Panc1 (cell line): ENCODE measurements at places on chromosomes 5 and 9. TPM values are rescaled to one million over a fixed set of nuclear protein-coding genes. Genes with fewer than 3 reads are reported as not detected.

- no peak overlapping the region for H3K4me3 ChIP-seq
- no peaks in the 10 kb centered on the region for H3K27me3 ChIP-seq
- no peak overlapping the region for H3K27ac ChIP-seq
- DNase-seq: no peak
Observed at GRCh38 chr9:114250235-114250568, 72.7 kb upstream of the ORM1 start.

- H3K4me3 ChIP-seq: no peak overlapping the region
- peaks cover 6% of the 10 kb centered on the region; the same call in 1 of the 2 replicates for H3K27me3 ChIP-seq
- H3K4me1 ChIP-seq: no peaks in the 10 kb centered on the region
- H3K27ac ChIP-seq: no peak overlapping the region
Observed at GRCh38 chr5:178490935-178491652, 99.1 kb downstream of the COL23A1 start.

DNA sequence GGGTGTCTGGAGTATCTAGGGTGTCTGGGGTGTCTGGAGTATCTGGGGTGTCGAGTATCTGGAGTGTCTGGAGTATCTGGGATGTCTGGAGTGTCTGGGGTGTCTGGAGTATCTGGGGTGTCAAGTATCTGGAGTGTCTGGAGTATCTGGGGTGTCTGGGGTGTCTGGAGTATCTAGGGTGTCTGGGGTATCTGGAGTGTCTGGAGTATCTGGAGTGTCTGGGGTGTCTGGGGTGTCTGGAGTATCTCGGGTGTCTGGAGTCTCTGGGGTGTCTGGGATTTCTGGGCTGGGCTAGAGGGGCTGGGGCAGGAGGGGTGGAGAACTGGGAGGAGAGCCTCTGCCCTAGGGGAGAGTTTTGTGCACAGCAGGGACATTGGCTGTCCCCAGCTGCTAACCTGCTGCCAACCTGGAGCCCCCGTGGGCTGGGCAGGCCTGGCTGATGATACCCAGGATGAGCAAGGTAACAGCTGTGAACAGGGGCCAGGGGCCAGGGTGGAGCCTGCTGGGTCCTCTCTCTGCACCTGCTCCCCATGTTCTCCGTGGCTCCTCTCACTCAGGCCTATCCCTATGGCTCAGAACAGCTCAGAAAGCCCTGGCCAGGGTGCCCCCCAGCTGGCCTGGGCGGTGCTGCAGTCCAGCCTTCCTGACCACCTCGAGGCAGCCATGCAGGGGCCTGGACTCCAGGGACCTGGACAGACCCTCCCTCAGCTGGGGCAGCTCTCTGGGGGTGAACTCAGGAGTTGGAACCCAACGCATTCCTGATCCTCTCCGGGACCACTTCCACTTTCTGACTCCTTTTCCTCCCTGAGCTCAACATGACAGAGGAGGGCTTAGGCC is 29.9 kb downstream of the LHX3 start:
- no peak overlapping the region for H3K27ac ChIP-seq
- no peak overlapping the region for H3K4me3 ChIP-seq
- DNase-seq: no peak
- no peaks in the 10 kb centered on the region; the same call in none of the 2 replicates for H3K4me1 ChIP-seq
- H3K27me3 ChIP-seq: no peaks in the 10 kb centered on the region

- no peaks in the 10 kb centered on the region for H3K36me3 ChIP-seq
- DNase-seq: no peak
- no peak overlapping the region for H3K4me3 ChIP-seq
- no peaks in the 10 kb centered on the region for H3K4me1 ChIP-seq
- no peak overlapping the region for H3K27ac ChIP-seq
- H3K27me3 ChIP-seq: no peaks in the 10 kb centered on the region
Observed at GRCh38 chr9:37302277-37302676, 120.2 kb upstream of the GRHPR start.

GRCh38 chr9:90775657-90776056 is 26.0 kb upstream of the SYK start:
- H3K27me3 ChIP-seq: no peaks in the 10 kb centered on the region
- no peaks in the 10 kb centered on the region for H3K4me1 ChIP-seq
- no peak overlapping the region for H3K27ac ChIP-seq
- no peaks in the 10 kb centered on the region for H3K36me3 ChIP-seq
- no peak for DNase-seq
- no peak overlapping the region for H3K4me3 ChIP-seq

- H3K27ac ChIP-seq: no peak overlapping the region
- no peaks in the 10 kb centered on the region for H3K4me1 ChIP-seq
- no peaks in the 10 kb centered on the region for H3K36me3 ChIP-seq
- no peak overlapping the region for H3K4me3 ChIP-seq
- peak; percentile 33 for DNase-seq
Observed at GRCh38 chr5:36507332-36507952, 99.0 kb upstream of the SLC1A3 start.

- no peaks in the 10 kb centered on the region for H3K27me3 ChIP-seq
- H3K27ac ChIP-seq: no peak overlapping the region
- DNase-seq: peak; percentile 18
- H3K36me3 ChIP-seq: no peaks in the 10 kb centered on the region
Observed at GRCh38 chr5:108148715-108149139, 233.2 kb downstream of the FBXL17 start.

GRCh38 chr5:9505225-9505624 is 40.6 kb downstream of the SEMA5A start:
- H3K27me3 ChIP-seq: no peaks in the 10 kb centered on the region
- no peaks in the 10 kb centered on the region for H3K4me1 ChIP-seq
- no peak for DNase-seq
- H3K4me3 ChIP-seq: no peak overlapping the region
- no peaks in the 10 kb centered on the region for H3K36me3 ChIP-seq

DNA sequence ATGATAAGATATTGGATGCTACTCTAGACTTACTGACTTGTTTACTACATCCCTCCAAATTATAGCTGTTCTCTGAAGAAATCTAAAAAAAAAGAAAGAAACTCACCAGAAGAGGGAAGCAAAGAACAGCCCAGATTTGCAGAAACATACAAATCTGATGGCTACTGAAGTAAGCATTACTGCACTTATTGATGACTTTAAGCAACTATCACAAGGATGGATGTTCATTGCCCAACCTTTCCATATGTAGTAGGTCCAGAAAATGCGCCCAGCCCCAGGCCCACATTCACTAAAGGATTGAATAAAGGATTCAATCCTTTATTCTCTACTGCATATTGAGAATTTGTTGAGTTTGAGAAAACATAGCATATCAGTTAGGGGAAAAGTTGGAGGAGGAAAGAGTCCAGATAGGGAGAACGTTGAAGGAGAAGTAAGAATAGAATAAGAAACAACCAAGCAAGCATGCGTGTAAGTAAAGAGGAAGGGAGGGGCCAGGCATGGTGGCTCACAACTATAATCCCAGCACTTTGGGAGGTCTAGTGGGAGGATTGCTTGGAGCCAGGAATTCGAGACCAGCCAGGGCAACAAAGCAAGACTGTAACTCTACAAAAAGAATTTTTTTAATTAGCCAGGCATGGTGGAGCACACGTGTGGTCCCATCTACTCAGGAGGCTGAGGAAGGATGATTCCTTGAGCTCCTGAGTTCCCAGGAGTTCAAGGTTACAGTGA is 33.8 kb upstream of the DTWD2 start:
- no peaks in the 10 kb centered on the region for H3K36me3 ChIP-seq
- no peaks in the 10 kb centered on the region for H3K27me3 ChIP-seq
- H3K4me1 ChIP-seq: no peaks in the 10 kb centered on the region
- H3K4me3 ChIP-seq: no peak overlapping the region
- DNase-seq: peak; percentile 30

GRCh38 chr9:121876658-121877271 is 216.3 kb downstream of the TTLL11 start:
- H3K36me3 ChIP-seq: no peaks in the 10 kb centered on the region
- no peak overlapping the region for H3K4me3 ChIP-seq
- no peaks in the 10 kb centered on the region for H3K4me1 ChIP-seq
- no peaks in the 10 kb centered on the region for H3K27me3 ChIP-seq
- no peak for DNase-seq

- no peak for DNase-seq
- no peak overlapping the region for H3K4me3 ChIP-seq
- no peak overlapping the region for H3K27ac ChIP-seq
- no peaks in the 10 kb centered on the region for H3K27me3 ChIP-seq
- no peaks in the 10 kb centered on the region for H3K4me1 ChIP-seq
- no peaks in the 10 kb centered on the region for H3K36me3 ChIP-seq
Observed at GRCh38 chr5:56152437-56152836, 80.7 kb downstream of the ANKRD55 start.

DNA sequence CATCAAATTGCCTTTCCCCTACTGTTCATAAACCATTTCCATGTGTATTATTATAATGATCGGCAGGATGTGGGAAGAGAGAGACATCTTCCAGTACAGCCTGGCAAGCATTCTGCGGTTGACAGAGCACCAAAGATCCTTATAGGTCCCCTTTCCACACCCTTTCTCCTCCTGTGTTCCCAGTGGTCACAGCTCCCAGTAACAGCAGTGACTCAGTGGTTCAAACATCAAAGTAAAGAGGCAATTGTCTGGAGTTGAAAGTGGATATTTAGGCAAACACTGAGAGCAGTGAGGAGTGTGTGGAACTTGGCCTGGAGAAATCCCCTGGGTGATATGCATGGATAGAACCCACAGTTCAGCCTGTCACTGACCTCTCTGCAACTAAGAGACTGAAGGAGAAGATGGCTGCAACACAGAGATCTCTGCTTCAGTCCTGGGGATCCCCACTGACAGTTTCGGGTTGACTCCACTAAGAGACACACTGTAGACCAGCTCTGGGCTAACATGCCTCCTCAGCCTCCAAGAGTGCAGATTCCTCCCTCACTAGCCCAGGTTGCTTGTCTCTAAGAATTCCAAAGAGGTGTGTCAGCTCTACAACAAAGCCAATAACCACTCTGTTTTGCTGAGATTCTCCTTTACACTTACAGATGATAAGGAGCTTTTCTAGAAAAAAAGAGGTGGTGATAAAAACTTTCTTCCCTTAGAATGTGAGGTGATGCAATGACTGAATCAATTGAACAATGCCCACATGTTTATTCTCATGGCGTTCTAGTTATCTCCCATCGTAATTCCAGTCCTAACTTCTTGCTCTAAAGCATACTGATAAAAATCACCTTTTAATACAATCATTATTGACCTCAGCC is 94.4 kb upstream of the IL6ST start:
- H3K27ac ChIP-seq: no peak overlapping the region
- H3K4me1 ChIP-seq: no peaks in the 10 kb centered on the region
- no peaks in the 10 kb centered on the region for H3K36me3 ChIP-seq
- no peak for DNase-seq

The CDH18 gene
- total RNA-seq: 7.0 TPM

GRCh38 chr5:44401611-44402010 is 12.4 kb upstream of the FGF10 start:
- no peaks in the 10 kb centered on the region for H3K4me1 ChIP-seq
- no peak overlapping the region for H3K4me3 ChIP-seq
- H3K36me3 ChIP-seq: no peaks in the 10 kb centered on the region
- H3K27me3 ChIP-seq: no peaks in the 10 kb centered on the region

DNA sequence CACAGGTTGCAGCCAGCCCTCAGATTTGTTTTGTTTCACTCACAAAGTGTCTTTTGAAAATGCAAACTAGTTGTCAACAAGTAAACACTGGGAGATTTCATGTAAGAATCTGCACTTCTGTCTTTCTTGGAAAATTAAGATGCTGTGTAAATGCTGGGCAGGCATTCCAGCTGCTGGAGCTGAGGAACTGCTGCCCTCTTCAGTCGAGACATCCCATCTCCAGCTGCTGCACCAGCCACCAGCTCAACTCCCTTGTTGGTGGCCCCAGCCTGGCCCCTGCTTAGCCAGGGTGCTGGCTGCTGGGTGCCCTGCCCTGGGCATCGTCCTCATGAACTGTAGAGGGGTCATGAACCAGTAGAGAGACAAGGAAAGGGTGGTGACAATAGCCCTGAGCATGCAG is 33.1 kb upstream of the AFAP1L1 start:
- no peak overlapping the region for H3K4me3 ChIP-seq
- no peaks in the 10 kb centered on the region; the same call in 1 of the 2 replicates for H3K36me3 ChIP-seq
- H3K27ac ChIP-seq: no peak overlapping the region
- H3K27me3 ChIP-seq: no peaks in the 10 kb centered on the region
- DNase-seq: no peak

The F2RL1 gene
- total RNA-seq: 65.9 TPM

DNA sequence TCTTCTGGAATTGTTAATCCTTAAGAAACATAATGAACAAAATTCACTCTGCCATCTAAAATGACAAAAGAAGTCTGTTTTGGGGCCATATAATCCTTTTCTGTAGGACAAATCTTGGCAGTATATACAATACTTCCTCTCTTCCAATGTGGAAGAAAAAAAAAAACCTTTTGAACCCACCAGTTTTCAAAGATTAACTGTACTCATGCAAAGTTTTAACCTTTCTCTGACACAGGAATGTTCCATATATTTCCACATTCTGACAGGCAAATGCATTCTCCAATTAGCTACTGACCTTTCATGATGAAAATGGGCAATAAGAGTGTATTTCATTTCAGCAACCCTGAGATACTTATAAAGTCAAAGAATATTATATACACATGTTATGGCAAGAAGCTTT is 65.4 kb downstream of the RNF130 start:
- no peaks in the 10 kb centered on the region for H3K27me3 ChIP-seq
- DNase-seq: no peak
- no peaks in the 10 kb centered on the region for H3K4me1 ChIP-seq
- no peaks in the 10 kb centered on the region for H3K36me3 ChIP-seq
- H3K4me3 ChIP-seq: no peak overlapping the region

DNA sequence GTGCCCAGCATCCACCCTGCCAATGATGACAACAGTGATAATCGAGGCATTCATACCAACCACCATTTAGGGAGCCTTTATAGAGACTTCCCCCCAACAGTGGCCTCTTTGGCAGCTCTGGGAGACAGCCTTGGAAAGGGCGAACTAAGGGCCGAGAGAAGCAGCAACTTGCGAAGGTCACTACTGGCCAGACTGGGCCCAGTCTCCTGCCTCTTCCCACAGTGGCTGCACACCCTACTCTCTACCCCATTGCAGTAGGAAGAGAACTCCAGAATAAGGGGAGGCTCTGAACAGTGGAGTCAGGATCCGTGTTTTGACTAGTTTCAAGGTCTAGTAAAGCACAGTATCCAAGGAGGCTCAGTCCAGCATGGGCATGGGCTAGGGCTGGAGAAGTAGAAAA is 5.3 kb downstream of the LHX6 start:
- no peaks in the 10 kb centered on the region for H3K4me1 ChIP-seq
- DNase-seq: no peak
- no peak overlapping the region for H3K27ac ChIP-seq
- no peak overlapping the region for H3K4me3 ChIP-seq

DNA sequence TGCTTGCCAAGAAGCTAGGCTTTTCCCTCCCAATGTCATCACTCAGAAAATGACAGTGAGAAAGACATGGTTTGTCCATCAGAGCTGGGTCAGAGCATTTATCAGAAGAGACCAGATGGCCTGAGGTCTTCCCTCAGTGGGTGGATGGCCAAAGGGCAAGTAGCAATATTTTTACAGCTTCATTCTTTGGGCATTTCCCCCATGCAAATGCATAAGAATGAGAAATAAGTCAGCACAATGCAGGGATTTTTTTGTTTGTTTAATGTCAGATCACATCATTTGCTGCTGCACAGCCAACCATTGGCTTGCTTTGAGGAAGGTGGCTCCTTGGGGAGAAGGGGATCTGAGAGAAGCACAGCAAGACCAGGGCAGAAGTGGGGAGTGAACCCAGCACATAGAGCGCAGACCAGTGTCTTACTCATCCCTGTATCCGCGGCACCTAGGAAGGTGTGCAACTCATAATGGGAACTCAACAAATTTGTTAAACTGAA is 209.6 kb downstream of the SEMA6A start:
- no peak for DNase-seq
- no peak overlapping the region for H3K27ac ChIP-seq
- H3K4me1 ChIP-seq: no peaks in the 10 kb centered on the region
- H3K4me3 ChIP-seq: no peak overlapping the region
- no peaks in the 10 kb centered on the region for H3K36me3 ChIP-seq

- no peaks in the 10 kb centered on the region for H3K27me3 ChIP-seq
- no peak overlapping the region for H3K4me3 ChIP-seq
- no peaks in the 10 kb centered on the region for H3K4me1 ChIP-seq
Observed at GRCh38 chr9:135281791-135282737, 194.6 kb downstream of the OLFM1 start.
